ENCODE measurements at places on chromosomes 7 and 10.

- DNase-seq, result no peak
These were observed 269.2 kb upstream of the TCERG1L start for GRCh38 chr10:131580674-131581073.

DNA sequence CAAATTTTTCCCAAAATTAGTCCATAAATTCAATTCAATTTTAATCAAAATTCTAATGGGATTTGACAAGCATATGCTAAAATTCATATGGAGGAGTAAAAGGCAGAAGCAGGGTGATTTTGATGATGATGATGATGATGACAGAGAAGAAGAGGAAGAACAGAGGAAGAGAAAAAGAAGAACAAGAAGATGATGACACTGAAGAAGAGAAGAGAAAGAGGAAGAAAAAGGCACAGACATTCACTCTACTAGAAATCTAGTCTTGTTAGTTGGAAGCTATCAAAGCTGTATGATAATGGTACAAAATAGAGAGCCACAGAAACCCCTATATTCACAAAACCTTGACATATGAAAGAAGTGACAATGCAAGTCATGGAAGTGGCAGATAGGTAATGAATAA, 157.9 kb downstream of the ELMO1 start:
- DNase-seq, result no peak

DNA sequence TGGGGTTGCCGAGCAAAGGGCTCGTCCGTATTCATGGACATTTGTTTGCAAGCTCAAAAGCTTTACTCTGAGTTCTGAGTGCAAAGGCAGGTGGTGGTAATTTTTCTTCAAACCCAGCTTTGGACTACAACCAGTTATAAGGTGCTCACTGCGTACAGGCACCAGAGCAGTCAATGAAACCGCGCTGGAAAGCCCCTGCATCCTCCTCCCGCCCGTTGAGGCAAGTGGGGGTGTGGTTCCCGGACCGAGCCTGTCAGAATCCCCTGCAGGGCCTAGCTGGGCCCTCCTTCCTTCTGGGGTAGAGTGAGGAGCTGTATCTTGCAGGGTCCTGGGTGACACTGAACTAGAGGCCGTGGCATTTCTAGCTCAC, 22.3 kb downstream of the AMZ1 start:
- DNase-seq, result peak; percentile 56

DNA sequence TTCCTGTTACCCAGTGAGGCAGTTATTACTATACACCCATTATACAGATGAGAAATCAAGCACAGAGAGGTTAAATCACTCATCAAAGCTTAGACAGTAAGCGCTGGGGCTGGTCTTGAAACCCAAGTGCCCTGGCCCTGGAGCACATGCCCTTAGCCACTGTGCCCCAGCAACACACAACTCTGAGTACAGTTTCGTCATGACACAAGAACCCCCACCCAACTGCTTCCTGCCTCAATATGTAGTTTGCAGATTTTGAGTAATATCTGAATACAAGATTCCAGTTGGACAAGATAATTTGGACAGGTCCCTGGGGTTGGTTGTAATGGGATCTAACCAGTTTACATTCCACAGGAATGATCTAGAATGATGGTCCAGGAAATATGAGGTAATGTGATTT, 62.8 kb downstream of the SH3PXD2A start:
- no peak for DNase-seq

DNA sequence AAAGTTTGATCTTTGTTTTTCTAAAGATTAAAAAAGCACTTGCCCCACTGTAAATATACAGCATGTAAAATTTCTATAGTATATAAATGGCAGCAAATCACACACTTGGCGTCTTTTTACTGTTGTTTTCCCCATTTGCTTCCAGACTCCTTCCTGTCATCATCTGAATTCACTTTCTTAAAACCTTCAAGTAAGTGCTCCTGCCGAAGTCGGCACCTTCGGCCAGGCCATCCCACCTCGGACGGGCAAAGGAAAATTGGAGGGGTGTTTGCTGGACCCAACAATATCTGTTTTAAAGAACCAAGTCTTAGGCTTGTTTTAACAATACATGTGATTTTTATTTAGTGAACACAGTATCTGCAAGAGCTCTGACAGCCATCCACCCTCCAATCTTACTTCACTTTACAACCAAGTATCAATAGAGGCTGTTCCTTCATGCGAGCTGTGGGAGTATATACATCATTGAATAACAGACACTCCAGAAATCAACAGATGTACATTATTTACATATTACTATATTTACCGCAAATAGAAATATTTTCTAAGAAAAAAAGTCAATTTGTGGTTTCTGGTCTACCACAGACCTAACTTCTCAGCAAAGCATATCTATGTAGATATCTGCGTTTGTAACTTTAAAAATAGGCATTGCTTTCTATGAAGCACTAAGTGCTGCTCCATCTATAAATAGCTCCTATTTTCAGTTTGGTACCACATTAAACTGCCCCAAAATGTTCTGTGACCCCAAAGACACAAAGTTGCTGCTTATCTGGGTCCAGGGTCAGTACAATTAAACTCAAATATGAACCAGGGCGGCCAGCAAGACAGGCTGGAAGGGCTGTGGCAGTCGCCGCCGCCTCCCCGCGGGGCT, 110.7 kb downstream of the CYTH3 start:
- no peak for DNase-seq

- no peak for DNase-seq
These were observed 14.9 kb downstream of the HIPK2 start for GRCh38 chr7:139762886-139763285.

DNA sequence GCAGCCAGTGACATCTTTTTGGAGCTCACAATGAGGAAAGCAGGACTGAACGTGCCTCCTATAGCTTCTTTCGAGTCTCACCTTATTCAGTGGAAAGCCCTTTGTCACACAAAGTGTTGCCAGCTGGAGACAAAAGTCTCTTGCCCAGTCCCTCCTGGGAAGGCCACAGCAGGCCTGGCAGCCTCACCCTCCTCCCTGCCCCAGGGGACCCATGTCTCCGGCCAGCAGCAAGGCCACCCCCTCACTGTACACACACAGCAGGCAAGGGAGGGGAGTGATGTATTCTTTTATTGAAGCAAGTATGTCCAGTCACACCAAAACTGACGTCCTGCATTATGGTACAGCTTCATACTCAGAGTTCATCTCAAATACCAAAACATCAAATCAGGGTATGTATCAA, 56.0 kb downstream of the CSGALNACT2 start:
- no peak for DNase-seq

DNA sequence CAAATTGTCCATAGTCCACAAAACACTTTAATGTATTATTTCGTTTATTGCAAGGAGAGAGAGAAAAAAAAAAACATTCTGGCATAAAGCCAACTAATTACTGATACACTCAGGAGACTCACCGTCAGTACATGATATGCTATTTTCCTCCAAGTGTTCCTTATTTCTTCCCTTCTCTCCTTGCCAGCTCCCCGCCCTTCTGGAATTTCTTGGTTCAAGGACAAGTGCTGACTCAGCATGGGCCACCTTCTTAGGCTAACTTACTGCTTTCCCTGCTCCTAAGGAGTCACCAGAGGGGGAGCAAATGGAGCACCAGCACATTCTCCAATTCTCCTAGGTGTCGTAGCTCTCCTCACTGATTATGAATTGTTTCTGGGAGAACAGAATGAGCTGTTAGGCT, 133.8 kb upstream of the HDAC9 start:
- DNase-seq, result no peak

GRCh38 chr7:132655131-132655727, 79.0 kb upstream of the PLXNA4 start:
- peak; percentile 47 for DNase-seq
